ENCODE measurements at places on chromosomes 3 and 15. TPM values are rescaled to one million over a fixed set of nuclear protein-coding genes. Genes with fewer than 3 reads are reported as not detected.

CYP8B1 gene
- total RNA-seq: not detected

TLR9 gene
- total RNA-seq: not detected

TMEM212 gene
- total RNA-seq: not detected

SEMA3B gene
- 13.2 TPM for total RNA-seq

KCNH8 gene
- total RNA-seq: not detected

KBTBD13 gene
- not detected for total RNA-seq

MUC4 gene
- total RNA-seq: not detected

SH2D7 gene
- not detected for total RNA-seq

STRIT1 gene
- not detected for total RNA-seq

CIDEC gene
- not detected for total RNA-seq

ADPRH gene
- total RNA-seq: 0.70 TPM

SCAANT1 gene
- total RNA-seq: not detected

MINDY4B gene
- total RNA-seq: not detected

C2CD4A gene
- not detected for total RNA-seq

COPS2 gene
- total RNA-seq: 75.5 TPM

CELF6 gene
- 0.35 TPM for total RNA-seq

HIGD1A gene
- total RNA-seq: 146 TPM

ELL3 gene
- 3.5 TPM for total RNA-seq

OIP5 gene
- total RNA-seq: not detected

MORC1 gene
- total RNA-seq: not detected

ACOX2 gene
- total RNA-seq: 17.2 TPM

TGM5 gene
- total RNA-seq: not detected

FOXL2NB gene
- total RNA-seq: under 0.01 TPM

GPR62 gene
- total RNA-seq: not detected

CEP97 gene
- 8.6 TPM for total RNA-seq

DNAH12 gene
- under 0.01 TPM for total RNA-seq

GPR27 gene
- total RNA-seq: 0.08 TPM

CCDC13 gene
- 0.23 TPM for total RNA-seq

STRA6 gene
- 26.2 TPM for total RNA-seq

FBXL22 gene
- total RNA-seq: not detected

NPAP1 gene
- not detected for total RNA-seq

All from smooth muscle cell of the coronary artery (primary cell).